ENCODE measurements at places on chromosomes 11 and 22. TPM values are rescaled to one million over a fixed set of nuclear protein-coding genes. Genes with fewer than 3 reads are reported as not detected.

GSTT2 gene
- not detected for polyA plus RNA-seq

OR52H1 gene
- polyA plus RNA-seq = 0.13 TPM

MMP10 gene
- not detected for polyA plus RNA-seq

- DNase-seq = no peak
These were observed 56.0 kb upstream of the B3GNT6 start for GRCh38 chr11:76978239-76978638.

DNA sequence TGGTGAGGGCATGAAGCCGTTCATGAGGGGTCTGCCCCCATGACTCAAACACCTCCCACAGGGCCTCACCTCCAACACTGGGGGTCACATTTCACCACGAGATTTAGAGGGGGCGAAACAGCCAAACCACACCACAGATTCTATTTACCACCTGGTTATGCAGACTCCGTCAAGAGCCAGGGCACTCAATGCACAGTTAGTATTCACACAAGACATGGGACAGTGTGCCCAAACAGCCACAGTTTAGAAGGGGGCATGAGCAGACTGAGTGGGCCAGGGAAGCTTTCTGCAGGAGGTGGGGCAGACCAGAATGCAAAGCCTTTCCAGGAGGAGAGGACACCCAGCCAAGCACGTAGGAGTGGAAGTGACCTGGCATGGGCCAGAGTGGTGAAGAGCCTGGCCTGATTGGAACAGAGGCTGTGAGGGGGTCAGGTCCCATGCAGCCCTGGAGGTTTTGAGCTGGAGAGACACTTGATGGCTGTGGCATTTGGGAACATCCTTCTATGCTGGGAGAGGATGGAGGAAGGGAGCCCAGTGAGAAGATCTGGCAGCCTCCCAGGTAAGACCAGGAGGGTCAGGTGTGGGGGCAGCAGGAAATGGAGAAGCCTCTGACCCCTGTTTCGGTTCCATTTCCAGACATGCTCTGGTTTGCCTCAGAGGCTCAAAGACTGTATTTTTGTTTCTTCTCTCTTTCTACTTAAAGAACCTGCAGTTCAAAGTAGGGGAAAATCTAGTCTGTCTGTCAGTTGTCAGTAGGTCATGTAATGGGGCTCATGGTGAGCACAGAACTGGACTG lies 199.1 kb upstream of the NCAM1 start:
- no peak for DNase-seq

GRCh38 chr11:29224739-29225384 lies 792.0 kb downstream of the KCNA4 start:
- no peak for DNase-seq

- no peak for DNase-seq
These were observed 6.1 kb downstream of the TNNT3 start for GRCh38 chr11:1925373-1926155.
